H4 (cell line): ENCODE measurements at places on chromosomes 12 and 14.

DNA sequence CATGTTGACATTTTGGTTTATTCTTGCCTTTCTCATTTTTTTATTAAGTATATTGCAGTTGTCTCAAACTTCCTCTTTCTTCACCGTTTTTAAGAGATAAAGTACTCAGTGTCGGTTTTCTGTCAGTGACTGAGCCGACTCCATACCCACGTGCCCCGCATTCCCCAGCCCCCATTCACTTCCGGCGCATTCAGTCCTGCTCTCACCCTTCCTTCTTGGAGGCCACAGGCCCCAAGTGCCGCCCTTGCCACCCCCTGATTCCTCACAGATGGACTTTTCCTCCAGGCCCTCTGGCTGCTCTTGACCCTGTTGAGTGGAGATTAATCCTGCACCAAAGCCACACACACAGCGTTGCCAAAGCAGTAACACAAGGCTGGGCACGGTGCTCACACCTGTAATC is 19.1 kb upstream of the DNAH10 start:
- no peak for DNase-seq

DNA sequence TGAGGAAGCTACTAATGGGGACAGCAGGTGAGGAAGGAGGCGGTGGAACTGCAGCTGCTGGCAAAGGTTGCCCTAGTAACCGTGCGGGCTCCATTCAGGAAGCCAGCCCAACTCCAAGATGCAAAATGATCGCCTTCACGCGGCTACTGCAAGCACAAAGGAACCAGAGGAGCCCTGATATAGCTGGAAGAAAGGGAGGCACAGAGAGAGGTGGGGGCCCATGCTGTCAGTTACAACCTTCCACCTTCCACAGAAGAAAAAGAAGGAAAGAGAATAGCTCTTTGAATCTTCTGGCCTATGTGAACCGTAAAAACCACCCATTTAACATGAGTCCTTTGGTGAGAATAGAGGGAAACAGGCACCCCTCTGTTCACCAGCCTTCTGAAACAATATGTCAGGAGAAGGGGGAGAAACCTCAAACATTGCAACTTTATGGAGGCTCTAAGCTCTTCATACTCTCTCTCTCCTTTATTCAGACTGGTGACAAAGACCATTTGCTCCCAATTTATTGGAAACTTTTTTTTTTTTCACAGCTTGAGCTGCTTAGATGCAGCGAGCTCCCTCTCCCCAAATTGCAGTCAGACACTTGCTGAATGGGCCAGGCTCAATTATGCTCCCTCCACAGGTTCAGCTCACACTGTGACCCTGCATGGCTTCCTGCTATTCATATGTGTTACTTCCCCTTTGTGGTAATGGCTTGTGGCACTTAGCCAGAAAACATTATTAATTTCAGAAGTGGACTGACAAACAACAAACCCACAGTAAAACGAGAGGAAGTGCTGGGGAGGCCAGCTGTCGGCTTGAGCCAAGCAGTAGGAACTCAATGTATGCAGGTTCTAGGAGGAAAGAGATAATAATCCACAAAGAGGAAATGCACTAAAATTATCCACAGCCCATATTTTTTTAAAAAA is 6.2 kb downstream of the DUSP6 start:
- peak; percentile 13 for DNase-seq

GRCh38 chr12:15728118-15728598 is 61.0 kb downstream of the EPS8 start:
- peak; percentile 36 for DNase-seq

DNA sequence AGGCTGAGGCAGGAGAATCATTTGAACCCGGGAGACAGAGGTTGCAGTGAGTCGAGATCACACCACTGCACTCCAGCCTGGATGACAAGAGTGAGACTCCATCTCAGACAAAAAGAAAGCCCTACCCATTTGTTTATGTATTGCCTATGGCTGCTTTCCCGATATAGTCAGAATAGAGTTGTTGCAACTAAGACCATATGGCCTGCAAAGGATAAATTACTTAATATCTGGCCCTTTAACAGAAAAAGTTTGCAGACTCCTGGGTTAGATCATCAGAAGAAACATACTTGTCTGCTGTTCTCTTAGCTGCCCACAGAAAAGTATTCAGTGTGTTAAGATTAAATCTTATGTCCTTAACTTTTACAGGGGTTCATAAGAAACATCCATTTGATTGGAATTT is 122.4 kb upstream of the VASH1 start:
- no peak for DNase-seq
